ENCODE measurements at places on chromosomes 6 and 20. TPM values are rescaled to one million over a fixed set of nuclear protein-coding genes. Genes with fewer than 3 reads are reported as not detected.
A peak's percentile ranks its signal among the peaks of the same experiment; 100 is the strongest.

- H3K27me3 ChIP-seq = peaks cover 3% of the 10 kb centered on the region
- H3K36me3 ChIP-seq = no peaks in the 10 kb centered on the region
- H3K4me1 ChIP-seq = no peaks in the 10 kb centered on the region
- DNase-seq = no peak
- H3K4me3 ChIP-seq = no peak overlapping the region
These were observed 340.2 kb downstream of the DHX35 start for GRCh38 chr20:39302312-39302711.

Gene TFB1M
- 54.9 TPM for total RNA-seq

Gene VSTM2L
- total RNA-seq = not detected

GRCh38 chr6:31414771-31415265 is 11.4 kb downstream of the MICA start:
- no peaks in the 10 kb centered on the region for H3K4me1 ChIP-seq
- no peak overlapping the region for H3K4me3 ChIP-seq
- H3K36me3 ChIP-seq = peaks cover 21% of the 10 kb centered on the region
- H3K27me3 ChIP-seq = no peaks in the 10 kb centered on the region
- no peak overlapping the region for H3K27ac ChIP-seq
- no peak for DNase-seq

GRCh38 chr20:61385296-61385695 is 133.2 kb downstream of the CDH4 start:
- DNase-seq = no peak
- no peaks in the 10 kb centered on the region for H3K36me3 ChIP-seq
- H3K4me3 ChIP-seq = no peak overlapping the region
- H3K4me1 ChIP-seq = peaks cover 2% of the 10 kb centered on the region
- H3K27me3 ChIP-seq = peaks cover 10% of the 10 kb centered on the region
- H3K27ac ChIP-seq = peak overlapping the region; percentile 3

DNA sequence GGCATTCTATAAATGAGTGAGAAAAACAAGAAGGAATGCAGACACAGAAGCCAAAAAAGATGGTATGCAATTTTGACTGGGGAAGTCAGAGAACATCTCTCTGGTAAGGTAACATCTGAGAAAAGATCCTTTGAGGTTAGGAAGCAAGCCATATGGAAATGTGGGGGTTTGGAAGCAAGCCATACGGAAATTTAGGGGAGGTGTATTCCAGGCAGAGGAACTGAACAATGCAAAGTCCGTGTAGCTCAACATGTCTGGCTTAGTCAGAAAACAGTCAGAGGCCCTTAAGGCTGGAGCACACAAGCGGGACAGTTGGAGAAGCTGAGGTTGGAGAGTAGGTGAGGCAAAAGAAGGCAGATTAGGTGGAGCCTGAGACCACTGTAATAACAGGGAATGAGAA is 35.3 kb downstream of the RALGAPA2 start:
- peaks cover 7% of the 10 kb centered on the region for H3K4me1 ChIP-seq
- H3K27ac ChIP-seq = no peak overlapping the region
- no peak for DNase-seq
- no peaks in the 10 kb centered on the region for H3K27me3 ChIP-seq

DNA sequence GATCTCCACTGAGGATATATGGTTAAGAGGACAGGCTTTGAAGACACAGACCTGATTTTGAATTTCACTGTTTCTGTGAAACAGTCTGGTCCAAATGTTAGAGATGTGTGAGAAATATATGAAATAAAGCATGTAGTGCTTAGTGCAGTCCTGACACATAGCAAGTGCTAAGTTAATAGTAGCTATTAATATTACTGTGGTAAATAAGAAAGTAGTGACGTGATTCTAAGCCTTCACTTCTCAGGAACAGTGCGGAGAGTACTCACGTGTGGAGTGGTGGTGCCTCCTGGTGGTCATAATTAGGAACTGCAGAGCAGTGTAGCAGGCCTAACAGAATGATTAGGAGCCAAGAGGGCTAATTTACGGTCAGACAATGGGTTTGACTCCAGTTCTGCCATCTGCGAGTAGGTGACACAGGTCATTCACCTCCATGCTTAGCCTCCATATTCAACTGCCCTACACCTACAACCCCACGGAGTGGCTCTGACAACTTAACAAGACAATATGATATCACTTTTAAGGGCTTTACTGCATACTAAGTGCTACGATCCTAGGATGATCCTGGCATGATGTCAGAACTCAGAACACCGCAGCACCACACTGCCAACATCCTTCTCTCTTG is 106.2 kb downstream of the JPH2 start:
- H3K36me3 ChIP-seq = no peaks in the 10 kb centered on the region
- no peak overlapping the region for H3K27ac ChIP-seq
- no peaks in the 10 kb centered on the region for H3K27me3 ChIP-seq
- H3K4me1 ChIP-seq = peaks cover 7% of the 10 kb centered on the region
- DNase-seq = peak; percentile 67

DNA sequence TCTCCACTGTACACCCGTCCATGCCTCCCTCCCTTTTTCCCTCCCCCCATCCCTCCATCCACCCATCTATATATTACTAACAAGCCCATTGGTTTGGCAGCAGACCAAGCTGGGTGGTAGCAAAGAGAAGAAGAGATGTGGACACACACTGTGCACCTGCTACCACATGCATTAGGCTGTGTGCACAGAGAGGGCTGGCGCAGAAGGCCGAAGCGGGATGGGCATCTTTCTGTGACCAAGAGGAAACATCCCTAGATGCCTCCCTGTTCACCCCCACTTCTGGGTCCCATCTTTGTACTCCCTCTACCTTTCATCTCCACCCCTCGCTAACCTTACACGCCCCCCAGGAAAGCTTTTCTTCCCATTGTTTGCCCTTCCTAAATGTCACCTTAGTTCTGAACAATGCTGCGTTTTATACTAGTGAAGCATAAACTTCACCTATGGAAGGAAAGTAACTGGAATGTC is 64.9 kb upstream of the AFDN start:
- H3K4me1 ChIP-seq = no peaks in the 10 kb centered on the region
- H3K27ac ChIP-seq = no peak overlapping the region
- no peaks in the 10 kb centered on the region for H3K27me3 ChIP-seq

Gene RUNX2
- total RNA-seq = 4.8 TPM

- H3K4me3 ChIP-seq = no peak overlapping the region
- DNase-seq = no peak
- no peaks in the 10 kb centered on the region for H3K36me3 ChIP-seq
- peaks cover 9% of the 10 kb centered on the region for H3K27me3 ChIP-seq
- no peak overlapping the region for H3K27ac ChIP-seq
These were observed 17.5 kb upstream of the CCN2 start for GRCh38 chr6:131968656-131969055.

- H3K4me3 ChIP-seq = no peak overlapping the region
- no peak for DNase-seq
- H3K27ac ChIP-seq = no peak overlapping the region
- H3K36me3 ChIP-seq = peaks cover 18% of the 10 kb centered on the region
These were observed 39.2 kb downstream of the MAPK14 start for GRCh38 chr6:36066817-36067216.

Gene ANKS1A
- total RNA-seq = 6.5 TPM

DNA sequence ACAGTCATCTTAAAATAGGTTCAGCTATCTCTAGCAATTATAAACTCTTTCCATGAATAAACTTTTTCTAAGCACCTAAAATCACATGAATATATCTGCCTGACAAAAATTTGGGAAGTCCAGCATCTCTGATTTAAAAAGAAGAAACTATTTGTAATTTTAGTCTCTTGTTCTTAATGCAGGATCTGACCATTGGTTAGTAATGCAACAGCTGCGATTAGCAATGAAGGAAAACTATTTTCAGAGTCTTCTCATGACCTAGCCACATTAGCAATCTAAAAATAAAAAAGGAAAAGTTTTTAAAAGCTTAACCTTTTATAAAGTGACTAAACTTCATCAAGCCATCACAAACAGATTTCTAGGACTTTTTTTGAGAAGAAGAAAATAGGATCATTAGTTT is 97.5 kb downstream of the PTPRK start:
- no peaks in the 10 kb centered on the region for H3K27me3 ChIP-seq
- H3K36me3 ChIP-seq = peaks cover 7% of the 10 kb centered on the region
- no peak for DNase-seq
- no peak overlapping the region for H3K27ac ChIP-seq
- no peaks in the 10 kb centered on the region for H3K4me1 ChIP-seq

Gene MROH8
- 3.0 TPM for total RNA-seq

DNA sequence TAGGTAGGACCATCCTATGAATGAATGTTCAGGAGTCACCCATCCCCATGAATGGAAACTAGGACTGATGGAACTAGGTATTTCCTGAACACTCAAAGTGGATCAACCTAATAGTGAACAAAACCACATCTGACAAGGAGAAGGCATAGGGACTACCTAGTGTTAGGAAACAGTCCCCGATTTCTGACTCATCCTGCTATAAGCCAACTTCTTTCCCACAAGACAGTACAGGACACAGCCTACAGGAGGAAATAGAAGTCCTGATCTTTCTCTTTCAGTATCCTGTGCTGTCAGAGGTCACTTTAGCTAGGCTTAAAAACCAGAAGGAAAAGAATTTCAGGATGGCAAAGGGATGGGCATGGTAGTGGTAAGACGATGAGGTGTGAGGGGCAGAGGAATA is 19.5 kb upstream of the GMDS start:
- H3K4me1 ChIP-seq = peaks cover 4% of the 10 kb centered on the region
- H3K27ac ChIP-seq = no peak overlapping the region
- H3K27me3 ChIP-seq = no peaks in the 10 kb centered on the region
- no peak for DNase-seq

GRCh38 chr20:22629447-22629846 is 45.1 kb upstream of the FOXA2 start:
- H3K4me3 ChIP-seq = no peak overlapping the region
- no peaks in the 10 kb centered on the region for H3K36me3 ChIP-seq
- H3K27me3 ChIP-seq = no peaks in the 10 kb centered on the region
- no peaks in the 10 kb centered on the region for H3K4me1 ChIP-seq

- H3K27me3 ChIP-seq = no peaks in the 10 kb centered on the region
- no peak overlapping the region for H3K4me3 ChIP-seq
- no peak overlapping the region for H3K27ac ChIP-seq
- H3K4me1 ChIP-seq = no peaks in the 10 kb centered on the region
- H3K36me3 ChIP-seq = peaks cover 1% of the 10 kb centered on the region
These were observed 12.9 kb downstream of the IPCEF1 start for GRCh38 chr6:154343473-154344308.

Gene TGM3
- not detected for total RNA-seq

DNA sequence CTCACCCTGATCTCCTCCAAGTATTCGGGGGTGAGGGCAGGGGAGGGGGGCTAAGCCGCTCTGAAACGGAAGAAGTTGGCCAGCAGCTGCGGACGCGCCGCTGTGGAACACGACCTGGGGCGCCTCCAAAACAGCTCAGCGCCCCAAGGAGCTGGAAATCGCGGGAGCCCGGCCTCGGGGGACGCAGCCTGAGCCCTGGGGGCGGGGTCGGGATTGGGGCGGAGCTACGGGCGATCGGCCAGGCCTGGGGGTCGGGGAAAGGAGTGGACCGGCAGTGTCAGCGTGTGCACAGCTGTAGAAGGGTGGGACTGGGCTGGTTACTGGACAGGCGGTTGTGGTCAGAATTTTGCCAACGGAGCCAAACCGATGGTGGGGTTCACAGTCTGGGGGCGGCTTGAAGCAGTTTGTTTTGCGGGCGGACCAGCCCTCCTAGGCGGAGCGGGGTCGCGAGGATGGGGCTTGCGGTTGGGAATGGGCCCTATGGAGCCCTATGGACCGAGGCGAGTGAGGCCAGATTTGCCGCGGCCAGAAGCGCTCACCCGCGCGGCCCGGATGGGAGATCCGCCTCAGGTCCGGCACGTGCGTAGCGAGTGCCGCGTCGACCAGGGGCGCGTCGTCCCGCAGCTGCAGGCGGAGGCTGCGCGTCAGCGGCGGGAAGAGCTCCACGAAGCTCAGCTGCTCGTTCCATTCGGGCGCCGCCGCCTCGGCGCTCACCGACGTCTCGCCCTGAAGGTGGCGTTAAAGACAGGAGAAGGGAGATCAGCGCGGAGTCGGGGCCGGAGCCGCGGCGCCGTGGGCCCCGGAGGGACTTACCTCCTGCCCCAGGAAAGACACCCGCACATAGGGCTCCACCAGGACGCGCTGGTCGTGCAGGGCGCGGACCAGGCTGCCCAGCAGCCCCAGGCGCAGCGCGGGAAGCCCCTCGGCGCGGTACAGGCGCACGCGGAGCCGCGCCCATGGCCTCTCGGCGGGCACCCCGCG is 14.3 kb upstream of the SPAG4 start:
- H3K27me3 ChIP-seq = peaks cover 26% of the 10 kb centered on the region
- peak overlapping the region; percentile 62 for H3K4me3 ChIP-seq
- DNase-seq = peak; percentile 82
- no peaks in the 10 kb centered on the region for H3K36me3 ChIP-seq
- H3K4me1 ChIP-seq = peaks cover 3% of the 10 kb centered on the region

Gene OPRL1
- 0.25 TPM for total RNA-seq

Gene EPM2A
- total RNA-seq = 8.3 TPM

GRCh38 chr6:53979468-53980067 is 131.7 kb upstream of the MLIP start:
- no peaks in the 10 kb centered on the region for H3K36me3 ChIP-seq
- H3K4me1 ChIP-seq = no peaks in the 10 kb centered on the region
- no peak overlapping the region for H3K4me3 ChIP-seq
- no peak overlapping the region for H3K27ac ChIP-seq

Gene FOXS1
- not detected for total RNA-seq

GRCh38 chr6:135025775-135026174 is 28.8 kb downstream of the HBS1L start:
- no peak for DNase-seq
- peak overlapping the region; percentile 74 for H3K27ac ChIP-seq
- H3K36me3 ChIP-seq = peaks cover 40% of the 10 kb centered on the region
- H3K4me3 ChIP-seq = no peak overlapping the region
- no peaks in the 10 kb centered on the region for H3K27me3 ChIP-seq
- H3K4me1 ChIP-seq = peaks cover 61% of the 10 kb centered on the region

GRCh38 chr6:132446855-132447241 is 45.6 kb upstream of the MOXD1 start:
- no peak overlapping the region for H3K4me3 ChIP-seq
- H3K36me3 ChIP-seq = peaks cover 9% of the 10 kb centered on the region
- no peak overlapping the region for H3K27ac ChIP-seq

- H3K27me3 ChIP-seq = no peaks in the 10 kb centered on the region
- no peak for DNase-seq
- H3K27ac ChIP-seq = no peak overlapping the region
These were observed 185.3 kb upstream of the PREP start for GRCh38 chr6:105588123-105588710.

Gene MANEA
- 17.0 TPM for total RNA-seq

GRCh38 chr6:16522937-16523336 is 238.3 kb downstream of the ATXN1 start:
- H3K36me3 ChIP-seq = peaks cover 29% of the 10 kb centered on the region
- no peaks in the 10 kb centered on the region for H3K27me3 ChIP-seq
- H3K4me3 ChIP-seq = no peak overlapping the region
- H3K4me1 ChIP-seq = peaks cover 25% of the 10 kb centered on the region
- DNase-seq = no peak

GRCh38 chr6:25874118-25874517 is at the start of gene SLC17A3:
Gene SLC17A3, minus strand, starts transcription at chr6:25874243. Its CDS starts 5,856 bp downstream, at chr6:25868387.
- peaks cover 9% of the 10 kb centered on the region for H3K4me1 ChIP-seq
- no peaks in the 10 kb centered on the region for H3K36me3 ChIP-seq
- H3K4me3 ChIP-seq = no peak within 1 kb of the TSS
- peaks cover 5% of the 10 kb centered on the region for H3K27me3 ChIP-seq

- no peak for DNase-seq
- H3K27me3 ChIP-seq = no peaks in the 10 kb centered on the region
- no peak overlapping the region for H3K4me3 ChIP-seq
- peaks cover 6% of the 10 kb centered on the region for H3K4me1 ChIP-seq
These were observed 81.4 kb downstream of the TCP11 start for GRCh38 chr6:35059596-35060345.

GRCh38 chr6:166997768-166998255 is 1.4 kb upstream of the CEP43 start:
- no peaks in the 10 kb centered on the region for H3K27me3 ChIP-seq
- DNase-seq = peak; percentile 59
- no peak overlapping the region for H3K27ac ChIP-seq
- peaks cover 24% of the 10 kb centered on the region for H3K4me1 ChIP-seq

Data from activated naive CD8-positive, alpha-beta T cell treated with anti-CD3 and anti-CD28 coated beads for 36 hours (primary cell).